Retina (tissue), 1 donor: ENCODE measurements at places on chromosomes 2 and 18.

DNA sequence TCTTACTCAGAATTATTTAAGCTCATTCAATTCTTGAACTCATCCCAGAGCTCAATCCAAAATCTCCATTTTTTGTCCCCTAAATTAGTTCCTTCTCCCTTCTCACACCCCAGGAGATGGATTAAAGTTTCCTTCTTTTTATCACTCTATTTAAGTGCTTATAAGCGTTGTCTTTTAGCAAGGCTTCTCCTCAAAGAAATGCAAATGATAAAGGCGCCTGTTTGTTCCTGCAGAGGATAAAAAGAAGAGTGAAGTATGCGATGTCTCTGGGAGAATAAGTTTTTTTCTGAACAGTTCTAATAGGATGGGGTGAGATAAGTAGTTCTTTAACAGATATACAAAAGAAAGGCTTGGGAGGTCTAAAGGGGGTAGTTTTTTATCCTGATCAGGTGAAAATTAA, 303.3 kb downstream of the CNTNAP5 start:
- no peak for DNase-seq

GRCh38 chr2:61111708-61112107, 46.0 kb downstream of the SANBR start:
- no peak for DNase-seq

DNA sequence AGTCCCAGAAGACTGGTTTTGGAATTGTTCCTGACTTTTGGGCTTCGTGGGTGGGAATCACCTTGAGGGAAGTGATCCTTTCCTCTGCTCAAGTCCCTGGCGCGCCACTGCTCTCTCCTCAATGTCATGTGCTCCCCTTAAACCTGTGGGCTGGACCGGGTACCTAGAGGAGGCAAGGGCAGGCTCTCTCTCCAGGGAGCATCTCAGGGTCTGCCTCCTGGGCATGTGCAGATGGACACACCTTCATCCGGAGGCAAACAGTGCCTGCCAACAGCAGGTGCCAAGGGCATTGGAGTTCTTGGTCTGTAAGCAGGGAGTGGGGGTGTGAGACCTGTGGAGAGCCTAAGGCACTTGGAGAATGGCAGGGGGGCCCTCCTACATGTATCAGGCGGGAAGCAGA, 142.6 kb downstream of the INHBB start:
- no peak for DNase-seq

GRCh38 chr2:168434146-168434545, 21.9 kb upstream of the CERS6 start:
- DNase-seq: peak; percentile 38

- no peak for DNase-seq
Observed at GRCh38 chr2:178420463-178420999, 30.4 kb downstream of the PRKRA start.

GRCh38 chr2:60899230-60899891, 18.0 kb downstream of the REL start:
- no peak for DNase-seq

- DNase-seq: no peak
Observed at GRCh38 chr2:64876137-64876647, 113.0 kb upstream of the SLC1A4 start.

GRCh38 chr18:53544917-53545316, 679.6 kb downstream of the MBD2 start:
- no peak for DNase-seq

DNA sequence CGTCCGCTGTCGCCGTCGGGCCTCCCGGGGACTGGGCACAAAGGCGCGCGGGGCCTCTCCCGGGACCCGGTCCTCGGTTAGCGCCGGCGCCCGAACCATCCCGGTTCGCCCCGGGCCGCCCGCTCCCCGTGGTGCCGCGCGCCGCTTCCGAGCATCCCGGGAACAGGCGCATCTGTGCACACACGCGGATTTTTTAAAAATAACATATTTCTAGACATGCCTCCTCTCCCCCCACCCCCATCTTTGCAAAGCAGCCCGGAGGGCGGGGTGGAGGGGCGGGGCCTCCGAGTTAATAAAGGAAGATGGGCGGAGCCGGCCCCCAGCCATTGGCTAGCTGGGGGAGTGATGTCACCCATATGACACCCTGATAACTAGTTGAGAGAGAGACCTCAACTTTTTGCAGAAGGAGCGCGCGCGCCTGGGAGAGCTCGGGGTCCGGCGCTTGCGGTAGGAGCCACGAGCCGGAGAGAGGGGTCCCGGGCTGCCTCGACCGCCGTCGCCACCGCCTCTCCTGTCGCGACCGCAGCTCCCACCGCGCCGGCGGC, at the start of gene SOX11:
Gene SOX11 (plus strand): TSS at position 400 of the 545 bp plus-strand sequence. CDS start 338 bp downstream, outside the sequence.
- DNase-seq: peak; percentile 100

- no peak for DNase-seq
Observed at GRCh38 chr2:223643309-223643708, 41.1 kb upstream of the SCG2 start.

- DNase-seq: peak; percentile 78
Observed at GRCh38 chr2:238256594-238257104, 16.8 kb upstream of the HES6 start.

GRCh38 chr2:186991766-186992417, 142.9 kb upstream of the ZSWIM2 start:
- DNase-seq: no peak

DNA sequence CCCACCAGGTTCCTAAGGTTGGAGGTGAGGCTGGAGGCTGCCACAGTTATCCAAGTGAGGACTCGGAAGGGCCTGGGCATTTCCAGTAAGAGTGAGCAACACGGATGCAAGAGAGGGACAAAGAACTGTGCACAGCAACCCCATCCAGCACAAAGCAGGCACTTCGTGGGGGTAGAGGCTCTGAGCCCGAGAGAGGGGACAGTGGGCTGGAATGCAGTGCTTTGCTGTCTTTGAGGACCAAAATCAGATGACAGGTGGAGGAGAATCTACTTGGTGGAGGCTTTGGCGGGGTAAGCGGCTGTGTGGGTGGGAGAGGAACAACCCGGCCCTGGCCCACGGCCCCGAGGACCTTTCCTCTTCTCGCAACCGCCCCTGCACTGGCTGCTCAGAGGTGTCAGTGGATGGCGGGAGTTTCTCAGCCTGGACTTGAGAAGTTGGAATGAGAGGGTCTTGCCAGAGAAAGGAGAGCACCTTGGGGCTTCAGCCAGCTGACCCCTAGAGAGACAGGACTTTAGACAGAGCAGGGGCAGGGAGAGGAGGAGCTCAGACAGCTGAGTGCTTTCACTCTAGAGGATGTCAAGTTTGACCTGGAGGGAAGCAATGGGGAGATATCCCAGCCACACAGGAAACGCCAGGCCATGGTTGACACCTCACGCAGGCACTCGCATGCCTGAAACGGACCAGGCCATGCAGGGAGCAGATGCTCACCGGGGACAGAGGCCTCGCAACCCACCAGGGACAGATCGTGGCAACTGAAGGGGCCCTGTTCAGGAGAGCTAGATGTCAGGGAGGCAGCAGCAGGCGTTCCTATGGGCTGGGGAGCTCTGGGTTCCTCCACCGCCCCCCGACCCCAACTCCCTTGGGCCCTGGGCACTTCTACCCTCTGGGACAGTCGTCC, 11.6 kb downstream of the RAMP1 start:
- no peak for DNase-seq

GRCh38 chr2:46943881-46944798, 28.5 kb upstream of the MCFD2 start:
- no peak for DNase-seq

DNA sequence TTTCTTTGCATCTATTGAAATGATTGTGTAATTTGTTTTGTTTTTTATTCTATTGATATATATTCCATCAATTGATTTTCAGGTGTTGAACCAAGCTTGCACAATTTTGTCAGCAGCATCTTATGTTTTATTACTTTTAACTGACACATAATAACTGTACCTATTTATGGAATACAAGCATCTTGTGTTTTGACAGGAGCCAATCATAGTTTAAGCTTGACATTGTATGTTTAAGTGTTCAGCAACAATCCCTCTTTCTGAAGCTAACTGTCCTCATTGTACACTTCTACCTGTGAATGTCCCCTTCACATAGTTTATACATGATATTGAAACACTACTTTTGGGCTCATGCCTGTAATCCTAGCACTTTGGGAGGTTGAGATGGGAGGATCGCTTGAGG, 1017.6 kb upstream of the GYPC start:
- DNase-seq: no peak

DNA sequence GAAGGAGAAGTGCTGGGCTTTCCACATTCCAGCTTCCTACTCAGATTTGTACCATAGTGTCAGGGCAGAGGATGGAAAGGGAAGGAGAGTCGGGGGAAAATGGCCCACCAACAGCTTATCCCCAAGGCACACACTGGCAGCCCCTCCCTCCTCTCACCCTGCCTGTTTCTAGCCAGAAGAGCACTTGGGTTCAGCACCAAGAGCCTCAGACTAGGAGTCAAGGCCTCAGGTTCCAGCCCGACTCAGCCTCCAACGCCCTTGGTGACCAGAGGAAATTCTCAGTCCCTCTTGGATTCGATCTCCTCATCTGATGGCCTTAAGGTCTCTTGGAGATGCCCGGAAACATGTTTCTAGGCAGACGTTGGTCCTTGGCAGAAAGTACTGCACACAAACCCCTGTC, 53.9 kb downstream of the TNS1 start:
- no peak for DNase-seq

GRCh38 chr2:162261032-162261945, 18.0 kb upstream of the FAP start:
- DNase-seq: no peak

- no peak for DNase-seq
Observed at GRCh38 chr2:51120754-51121280, 88.9 kb upstream of the NRXN1 start.

GRCh38 chr2:189873696-189874095, 89.4 kb downstream of the PMS1 start:
- no peak for DNase-seq

DNA sequence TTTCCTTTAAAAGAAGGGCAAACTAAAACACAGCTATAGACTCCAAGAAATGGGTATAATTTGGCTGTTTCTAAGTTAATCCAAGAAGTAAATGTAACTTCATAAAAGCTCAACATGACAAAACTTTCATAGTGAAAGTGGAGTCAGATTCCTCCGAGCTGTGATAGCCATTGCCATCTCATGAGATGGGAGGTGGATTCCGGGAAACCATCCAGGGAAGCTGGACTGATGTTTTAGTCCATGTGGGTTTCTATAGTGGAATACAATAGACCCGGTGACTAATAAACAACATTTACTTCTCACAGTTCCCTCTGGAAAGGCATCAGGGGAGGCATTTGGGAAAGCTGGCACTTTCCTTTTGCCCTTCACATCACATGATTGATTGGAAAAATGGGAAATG, 10.0 kb upstream of the LAPTM4A start:
- no peak for DNase-seq

GRCh38 chr2:183035298-183035953, 2.8 kb downstream of the NCKAP1 start:
- no peak for DNase-seq

DNA sequence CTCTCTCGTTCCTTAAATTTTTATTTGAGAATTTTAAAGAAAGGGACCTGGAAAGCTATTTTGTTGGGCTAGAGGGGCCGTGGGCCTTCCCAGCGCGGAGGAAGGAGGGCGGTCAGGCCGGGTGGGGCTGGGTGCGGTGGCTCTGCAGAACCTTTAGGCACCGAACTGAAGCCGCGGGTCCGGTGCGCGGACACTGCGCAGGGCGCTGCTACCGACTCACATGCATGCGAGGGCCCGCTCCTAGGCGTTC, 1.6 kb upstream of the TWIST2 start:
- no peak for DNase-seq

GRCh38 chr2:88658881-88659537, 31.7 kb upstream of the EIF2AK3 start:
- no peak for DNase-seq

- peak; percentile 68 for DNase-seq
Observed at GRCh38 chr18:23918395-23919032, 96.0 kb upstream of the TTC39C start.

DNA sequence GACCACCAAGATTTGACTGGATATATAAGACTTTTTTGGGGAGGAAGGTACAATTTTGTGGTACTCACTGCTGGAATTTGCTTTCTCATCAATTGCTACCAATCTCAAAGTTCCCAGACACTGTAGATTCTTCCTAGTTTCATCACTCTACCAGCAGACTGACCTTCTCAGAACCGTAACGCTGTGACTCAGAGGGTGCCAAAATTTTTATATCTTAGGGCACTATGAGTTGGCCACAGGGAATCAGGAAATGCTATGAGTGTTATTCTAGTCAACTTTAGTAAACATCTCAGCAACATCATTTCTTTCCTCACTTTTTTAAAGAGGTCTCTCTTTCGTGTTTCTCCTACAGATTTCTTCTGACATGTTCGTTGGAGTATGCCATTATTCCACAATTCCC, 499.0 kb downstream of the TMX3 start:
- DNase-seq: no peak

- DNase-seq: no peak
Observed at GRCh38 chr2:8572712-8573233, 109.1 kb upstream of the ID2 start.

GRCh38 chr2:99445065-99445464, 44.8 kb downstream of the REV1 start:
- DNase-seq: no peak

DNA sequence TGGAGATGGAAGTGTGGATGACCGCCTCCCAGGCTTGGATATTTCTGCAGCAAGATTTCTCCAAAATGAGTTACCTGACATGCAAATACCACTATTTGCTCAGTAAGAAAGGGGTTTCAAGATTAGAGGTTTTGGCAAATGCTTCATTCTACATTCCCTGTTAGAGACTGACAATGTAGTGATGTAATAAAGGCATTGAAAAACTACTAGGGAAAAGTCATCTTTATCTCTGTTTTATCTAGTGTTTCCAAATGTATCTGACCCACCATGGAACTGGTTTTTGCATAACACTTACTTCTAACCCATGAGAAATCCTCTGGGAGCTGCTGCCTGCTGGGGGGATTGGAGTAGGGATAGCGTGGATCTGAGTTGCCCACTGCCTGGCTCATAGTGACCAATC, 33.0 kb upstream of the NTSR2 start:
- no peak for DNase-seq

- DNase-seq: no peak
Observed at GRCh38 chr2:121058852-121059558, 226.0 kb downstream of the TFCP2L1 start.

DNA sequence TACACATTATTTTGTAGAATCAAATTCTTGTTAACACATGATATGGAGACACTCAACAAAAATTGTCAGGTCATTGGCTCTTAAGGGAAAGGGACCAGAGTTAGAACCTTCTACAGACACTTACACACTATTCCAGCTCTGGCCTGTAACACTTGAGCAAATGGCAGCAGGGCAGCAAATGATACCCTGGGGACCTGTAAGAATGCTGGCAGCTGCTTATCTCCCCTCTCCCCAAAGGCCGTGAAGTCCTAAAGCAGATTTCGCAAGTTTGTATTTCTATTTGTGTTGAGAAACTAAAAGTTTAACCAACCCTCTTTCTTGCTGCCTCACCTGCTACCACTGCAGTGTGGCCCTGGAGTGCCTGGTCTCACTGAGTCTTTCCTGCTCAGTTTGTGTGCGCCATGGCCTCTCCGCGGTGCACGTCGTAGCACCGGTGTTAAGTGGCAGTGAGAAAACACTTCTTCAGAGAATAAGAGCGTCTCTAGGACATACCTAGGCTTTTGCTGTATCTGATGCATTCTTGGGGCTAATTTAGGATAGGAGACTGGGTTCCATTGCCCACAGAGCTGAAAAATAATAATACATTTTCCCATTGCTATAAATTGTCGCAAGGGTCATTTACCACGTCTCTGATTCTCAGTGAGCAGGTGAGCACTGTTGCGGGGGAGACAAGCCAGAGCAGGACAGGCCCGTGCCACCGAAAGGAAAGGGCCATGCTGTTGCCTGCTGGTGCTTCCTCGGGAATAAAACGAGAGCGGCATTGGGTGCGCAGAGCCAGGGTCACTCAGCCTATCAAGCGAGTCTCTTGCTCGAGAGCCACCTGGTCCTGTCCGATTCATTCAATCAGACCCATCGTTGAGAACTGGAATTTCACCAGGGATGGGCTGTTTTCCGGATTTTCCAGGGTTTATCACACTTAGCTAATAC, 204.9 kb downstream of the PTGR3 start:
- DNase-seq: no peak
